ENCODE measurements at places on chromosomes 5 and 9.

DNA sequence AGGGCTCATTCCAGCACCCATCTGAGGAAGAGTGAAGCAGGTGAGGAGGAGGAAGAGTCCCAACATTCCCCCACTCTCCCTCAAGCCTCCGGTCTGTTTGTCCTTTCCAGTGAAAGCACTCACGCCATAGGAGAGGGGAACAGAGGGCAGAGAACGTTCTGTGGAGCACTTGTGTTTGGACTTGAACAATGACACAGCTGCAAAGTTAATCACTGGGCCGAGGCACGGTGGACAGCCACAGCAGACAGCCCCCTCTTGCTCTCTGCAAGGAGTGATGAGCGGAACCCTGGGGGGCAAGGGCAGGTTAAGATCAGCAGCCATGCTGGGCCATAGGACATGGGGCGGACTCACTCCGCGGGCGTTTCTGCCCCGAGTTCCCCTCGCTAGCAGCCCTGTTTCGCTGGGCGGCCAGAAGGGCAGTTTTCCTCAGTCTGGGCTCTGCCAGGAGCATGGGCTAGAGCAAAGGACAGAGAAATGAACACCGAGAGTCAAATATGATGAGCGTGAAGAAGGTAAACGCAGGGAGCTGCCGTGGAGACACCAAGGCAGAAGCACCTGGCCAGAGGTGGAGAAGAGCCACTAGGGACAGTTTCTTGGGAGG, 185.7 kb downstream of the GAPVD1 start:
- DNase-seq, result no peak

GRCh38 chr9:130341128-130341527, 75.6 kb downstream of the HMCN2 start:
- no peak for DNase-seq

DNA sequence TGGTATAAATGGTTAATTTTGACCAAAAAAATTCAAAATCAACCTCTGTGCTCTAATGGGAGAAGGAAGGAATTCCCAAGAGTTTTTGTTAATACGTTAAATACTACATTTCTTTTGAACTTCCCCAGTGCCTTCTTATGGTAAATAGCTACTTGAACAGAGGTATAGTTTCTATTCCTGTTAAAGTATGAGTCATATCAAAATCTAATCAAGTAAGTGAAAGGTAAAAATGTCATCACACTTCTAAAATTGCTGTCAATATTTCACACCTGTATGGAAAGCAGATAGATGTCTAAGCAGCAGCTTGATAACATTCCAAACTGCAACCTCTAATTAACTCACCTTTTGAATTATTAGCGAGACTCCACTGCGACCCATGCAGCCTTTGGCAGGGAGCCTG, 214.1 kb upstream of the MEF2C start:
- DNase-seq, result no peak

- DNase-seq, result no peak
Measured at GRCh38 chr5:133262690-133263089, 210.9 kb downstream of the HSPA4 start.

- no peak for DNase-seq
Measured at GRCh38 chr9:97501177-97501971, at the start of gene TMOD1. TSS of gene TMOD1 (plus strand) at chr9:97501666. CDS start at chr9:97524189, 22,523 bp downstream.

DNA sequence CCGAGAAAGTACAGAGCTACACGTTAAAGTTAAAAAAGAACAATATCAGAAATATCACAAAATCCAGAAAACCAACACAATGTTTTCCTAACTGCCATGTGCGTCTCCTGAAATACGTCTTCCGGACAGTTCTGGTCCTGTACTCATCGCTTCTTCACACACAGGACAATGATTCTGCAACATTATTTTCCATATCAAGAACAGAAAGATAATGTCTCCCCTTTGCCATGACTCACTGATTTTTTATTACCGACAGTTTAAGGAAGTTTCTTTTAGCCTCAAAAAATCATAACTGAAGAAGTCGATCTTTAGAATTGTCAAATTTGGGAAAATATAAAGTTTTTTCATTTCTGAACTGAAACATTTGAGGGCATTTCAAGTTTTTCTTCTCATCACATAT, 2.5 kb downstream of the TBC1D9B start:
- DNase-seq, result no peak

GRCh38 chr9:92392690-92393089, 11.7 kb downstream of the OGN start:
- no peak for DNase-seq

DNA sequence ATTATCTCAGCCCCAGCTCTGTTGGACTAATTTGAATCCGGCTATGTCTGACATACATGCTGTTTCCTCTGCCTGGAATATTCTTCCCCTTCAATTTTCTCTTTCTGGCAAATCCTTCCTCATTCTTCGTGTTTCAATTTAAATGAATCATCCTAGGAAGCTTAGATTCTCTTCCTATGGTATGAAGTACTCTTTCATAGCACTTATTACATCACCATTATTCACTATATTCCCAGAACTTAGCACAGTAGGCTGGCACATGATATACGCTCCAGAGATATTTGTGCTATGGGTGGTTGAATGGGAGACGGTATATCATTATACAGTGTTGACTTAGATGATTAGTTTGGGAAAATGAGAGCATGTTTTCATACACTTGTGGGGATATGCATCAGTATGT, 91.0 kb upstream of the JAK2 start:
- no peak for DNase-seq

GRCh38 chr5:160089531-160089930, 29.7 kb downstream of the PWWP2A start:
- no peak for DNase-seq

DNA sequence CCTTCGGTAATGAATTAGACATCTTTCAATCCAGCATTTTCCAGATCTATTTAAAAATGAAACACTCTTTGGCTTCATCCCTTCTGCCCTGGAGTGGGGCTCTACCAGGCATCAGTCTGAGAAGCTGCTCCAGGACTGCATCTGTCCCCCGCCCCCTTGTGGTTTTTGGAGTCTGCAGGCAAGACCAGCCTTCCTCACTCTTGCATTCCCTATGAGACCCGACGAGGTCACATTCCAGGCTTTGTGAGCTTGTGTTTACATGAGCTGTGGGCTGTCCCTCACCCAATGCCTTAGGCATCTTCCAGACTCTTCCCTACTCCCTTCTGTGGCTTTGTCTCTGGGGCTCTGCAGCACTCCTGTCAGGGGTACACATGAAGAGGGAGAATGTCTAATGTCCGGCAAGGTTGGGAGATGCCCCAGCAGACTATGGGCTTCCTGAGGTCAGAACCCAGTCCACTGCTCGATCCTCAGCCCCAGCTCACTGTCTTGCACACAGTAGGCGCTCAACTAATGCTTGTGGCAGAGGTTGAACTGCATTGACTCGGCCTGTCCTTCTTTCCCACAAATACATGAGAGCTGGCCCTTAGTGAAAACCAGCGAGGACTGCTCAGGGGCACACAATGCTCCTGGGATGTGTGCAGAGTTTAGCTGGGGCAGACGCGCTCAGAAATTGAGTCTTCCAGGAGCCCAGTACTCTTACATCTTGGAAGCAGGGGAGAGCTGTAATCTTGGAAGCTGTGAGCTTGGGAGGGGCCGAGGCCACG, 11.7 kb upstream of the GADD45G start:
- DNase-seq, result no peak

DNA sequence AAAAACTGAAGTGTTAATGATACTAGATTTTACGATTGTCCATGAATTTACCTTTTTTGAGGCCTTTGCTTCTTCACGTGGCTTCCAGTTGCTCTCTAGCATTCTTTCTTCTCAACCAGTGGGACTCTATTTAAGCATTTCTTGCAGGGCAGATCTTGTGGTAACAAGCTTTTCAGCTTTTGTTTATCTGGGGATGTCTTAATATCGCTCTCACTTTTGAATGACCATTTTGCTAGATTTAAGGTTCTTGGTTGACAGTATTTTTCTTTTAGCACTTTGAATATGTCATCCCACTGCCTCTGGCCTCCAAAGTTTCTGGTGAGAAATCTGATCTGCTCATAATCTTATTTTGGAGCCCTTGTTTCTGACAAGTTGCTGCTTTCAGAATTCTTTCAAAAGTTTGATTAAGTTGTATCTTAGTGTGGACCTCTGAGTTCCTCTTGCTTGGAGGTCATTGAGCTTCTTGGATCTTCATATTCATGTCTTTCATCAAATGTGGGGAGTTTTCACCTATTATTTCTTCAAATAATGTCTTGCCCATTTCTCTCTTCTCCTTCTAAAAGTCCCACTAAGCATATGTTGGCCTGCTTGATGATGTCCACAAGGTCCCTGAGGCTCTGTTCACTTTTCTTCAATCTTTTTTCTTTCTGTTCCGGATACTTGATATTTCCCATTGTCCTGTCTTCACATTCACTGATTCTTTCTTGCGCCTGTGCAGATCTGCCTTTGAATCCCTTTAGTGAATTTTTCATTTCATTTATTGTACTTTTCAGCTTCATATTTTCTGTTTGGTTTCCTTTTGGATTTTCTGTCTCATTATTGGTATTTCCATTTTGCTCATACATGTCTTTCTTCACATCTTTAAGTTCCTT, 8.8 kb downstream of the EXOC3 start:
- DNase-seq, result no peak

DNA sequence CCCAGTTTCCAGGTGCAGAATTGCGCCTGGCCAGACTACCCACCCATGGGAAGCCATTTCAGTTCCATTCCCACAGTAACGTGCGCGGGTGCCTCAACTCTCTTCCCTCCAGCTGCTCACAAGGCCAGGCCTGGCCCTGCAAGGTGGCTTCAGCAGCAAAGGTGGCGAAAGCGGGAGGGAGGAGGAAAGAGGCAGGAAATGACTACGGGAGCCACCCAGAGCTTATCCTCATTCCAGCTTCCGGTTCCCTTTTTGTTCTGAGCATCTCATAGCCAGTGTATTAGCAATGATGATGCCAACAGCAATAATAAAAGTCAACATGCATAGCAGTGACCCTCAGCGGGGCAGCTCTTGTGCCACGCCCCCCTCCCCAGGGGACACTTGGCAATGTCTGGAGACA, 101.5 kb upstream of the BOD1 start:
- no peak for DNase-seq

- DNase-seq, result no peak
Measured at GRCh38 chr5:120141076-120141475, 323.0 kb upstream of the PRR16 start.

DNA sequence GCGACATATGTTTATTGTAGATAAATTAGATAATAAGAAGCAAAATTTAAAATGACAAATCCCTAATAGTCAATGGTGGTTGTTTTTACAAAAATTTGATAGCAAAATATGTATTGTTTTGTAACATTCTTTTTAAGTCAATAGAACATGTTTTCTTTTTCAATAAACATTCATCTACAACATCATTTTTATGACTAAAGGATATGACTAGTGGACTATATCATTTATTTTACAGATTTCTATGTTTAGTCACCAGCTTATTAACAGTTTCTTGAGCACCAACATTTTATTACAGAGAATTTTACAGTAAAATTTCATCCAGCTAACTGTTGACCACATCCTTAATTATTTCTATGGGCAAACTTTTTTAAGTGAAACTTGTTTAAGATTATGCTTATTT, 114.7 kb upstream of the IL7R start:
- no peak for DNase-seq

DNA sequence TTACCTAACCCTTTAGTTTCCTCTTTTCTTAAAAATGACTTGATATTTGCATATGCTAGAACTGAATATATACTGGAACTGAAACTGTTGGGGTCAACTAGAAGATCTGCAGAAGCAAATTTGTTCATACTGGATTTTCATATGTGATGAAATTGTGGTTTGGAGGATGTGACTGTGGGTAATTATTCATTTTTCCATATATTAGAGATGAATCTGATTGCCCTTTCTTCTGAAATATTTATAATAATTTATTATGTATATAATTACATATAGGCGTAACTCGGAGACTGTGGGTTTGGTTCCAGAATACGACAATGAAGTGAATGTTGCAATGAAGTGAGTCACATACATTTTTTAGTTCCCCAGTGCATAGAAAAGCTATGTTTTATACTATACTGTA, 149.1 kb downstream of the ATP10B start:
- DNase-seq, result no peak

DNA sequence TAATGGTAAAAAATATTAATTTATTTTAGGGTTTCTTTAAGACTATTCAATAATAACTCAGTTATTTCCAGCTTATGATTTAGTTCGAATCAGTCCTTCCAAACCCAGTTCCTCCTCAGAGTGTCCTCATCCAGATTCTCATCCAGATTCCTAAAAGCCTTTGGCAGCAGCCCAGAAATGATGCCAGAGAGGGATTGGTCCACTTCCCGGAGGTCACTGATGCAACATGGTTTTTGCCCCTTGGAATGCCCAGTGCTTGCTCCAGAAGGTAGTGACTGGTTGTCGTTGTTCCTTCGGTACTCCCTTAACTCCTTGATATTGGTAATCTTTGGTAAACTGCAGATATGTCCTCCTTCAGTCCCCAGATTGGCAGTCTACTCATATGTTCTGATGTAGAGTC, 493.1 kb upstream of the DMAC1 start:
- DNase-seq, result no peak

DNA sequence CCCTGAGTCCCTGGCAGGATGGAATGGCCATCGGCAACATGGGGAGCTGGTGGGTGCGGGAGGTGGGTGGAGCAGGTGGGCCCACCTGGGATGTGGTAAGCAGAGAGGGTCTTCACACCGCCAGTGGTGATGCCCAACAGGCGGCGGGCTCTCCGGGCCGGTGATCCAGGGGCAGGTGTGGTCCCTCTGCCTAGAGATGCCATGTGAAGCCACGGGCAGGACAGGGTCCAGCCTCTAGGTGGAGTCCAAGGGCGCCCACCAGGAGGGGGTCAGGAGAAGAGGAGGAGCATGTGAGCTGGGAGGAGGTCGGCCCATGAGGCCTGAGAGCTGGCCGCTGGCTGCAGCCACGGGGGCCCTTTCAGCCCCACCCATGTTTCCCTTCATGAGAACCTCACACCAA, 221.1 kb downstream of the FANCC start:
- no peak for DNase-seq

DNA sequence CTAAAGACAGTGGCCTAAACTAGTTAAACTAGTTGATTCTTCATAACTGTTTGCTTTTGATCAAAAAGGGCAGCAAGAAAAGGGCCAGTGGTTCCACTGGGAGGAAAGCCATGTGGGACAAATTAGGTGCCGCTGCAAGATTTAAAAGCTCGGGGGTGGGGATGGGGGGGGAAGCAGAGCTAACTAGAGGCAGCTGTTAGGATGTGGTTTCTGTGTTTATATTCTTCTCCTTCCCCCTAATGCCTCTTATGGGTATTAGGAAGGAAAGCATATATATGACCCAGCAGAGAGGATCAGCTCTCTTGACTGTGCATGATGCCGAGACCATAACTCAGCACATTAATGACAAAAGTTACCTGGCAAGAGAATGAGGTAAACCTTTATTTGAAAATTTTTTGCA, 65.7 kb downstream of the EFNA5 start:
- no peak for DNase-seq

GRCh38 chr9:15240927-15241326, 66.1 kb downstream of the TTC39B start:
- DNase-seq, result no peak

All from activated naive CD4-positive, alpha-beta T cell (primary cell).